CD4-positive, alpha-beta T cell treated with Interleukin-4 for 4 hours (primary cell): ENCODE measurements at places on chromosomes 1 and 21.

GRCh38 chr1:207826557-207827487 is 75.0 kb downstream of the CD46 start:
- no peak for DNase-seq

DNA sequence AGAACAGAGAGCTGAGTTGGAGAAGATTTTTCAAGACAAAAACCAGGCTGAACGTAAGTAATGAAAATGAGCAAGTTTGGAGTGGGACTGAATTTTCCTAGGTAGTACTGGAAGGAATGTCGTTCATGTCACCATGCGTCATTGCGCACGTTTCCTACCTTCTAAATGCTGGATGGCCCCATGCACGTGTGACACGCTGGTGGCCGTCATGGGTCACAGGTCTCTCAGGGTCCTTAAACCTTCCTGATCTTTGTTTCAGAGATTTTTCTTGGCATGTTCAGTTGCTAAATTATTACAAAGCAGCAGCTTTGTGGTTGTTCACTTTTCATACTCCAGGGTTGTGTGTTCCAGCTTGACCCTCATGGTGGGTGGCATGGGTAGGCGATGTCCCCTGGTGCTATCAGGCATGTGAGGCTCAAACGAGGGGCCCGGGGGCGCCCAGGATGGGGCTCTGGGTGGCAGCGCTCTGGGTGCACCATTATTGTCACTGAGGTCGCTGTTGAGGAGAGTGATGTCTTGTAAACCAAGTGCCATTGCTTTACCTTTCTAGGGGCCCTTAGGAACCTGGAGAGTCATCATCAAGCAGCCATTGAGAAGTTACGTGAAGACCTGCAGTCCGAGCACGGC is 25.3 kb downstream of the PCNT start:
- DNase-seq, result no peak

GRCh38 chr1:27374362-27375086 is at the start of gene FCN3:
FCN3 (minus strand) TSS chr1:27374824; CDS start chr1:27374818, 6 bp downstream.
- DNase-seq, result no peak

- no peak for DNase-seq
These were observed 9.7 kb upstream of the PRDX6 start for GRCh38 chr1:173467426-173467825.

DNA sequence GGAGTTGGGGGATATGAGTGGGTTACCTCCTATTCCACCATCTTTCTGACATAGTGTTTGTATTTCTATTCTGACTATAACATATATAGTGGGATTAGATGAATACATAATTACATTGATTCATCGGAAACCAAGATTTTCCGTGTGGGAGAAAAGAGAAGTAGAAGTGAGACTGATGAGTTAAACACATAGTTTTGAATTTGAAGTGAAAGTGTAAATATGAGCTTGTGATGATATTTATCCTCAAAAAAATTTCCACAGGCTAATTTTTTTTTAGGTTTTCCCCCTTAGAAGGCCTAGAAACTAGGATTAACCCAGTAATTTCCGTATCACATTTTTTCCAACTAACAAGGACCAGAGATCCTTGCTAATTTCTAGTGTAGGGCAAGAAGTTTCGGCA is 6.9 kb downstream of the CD1B start:
- DNase-seq, result no peak

DNA sequence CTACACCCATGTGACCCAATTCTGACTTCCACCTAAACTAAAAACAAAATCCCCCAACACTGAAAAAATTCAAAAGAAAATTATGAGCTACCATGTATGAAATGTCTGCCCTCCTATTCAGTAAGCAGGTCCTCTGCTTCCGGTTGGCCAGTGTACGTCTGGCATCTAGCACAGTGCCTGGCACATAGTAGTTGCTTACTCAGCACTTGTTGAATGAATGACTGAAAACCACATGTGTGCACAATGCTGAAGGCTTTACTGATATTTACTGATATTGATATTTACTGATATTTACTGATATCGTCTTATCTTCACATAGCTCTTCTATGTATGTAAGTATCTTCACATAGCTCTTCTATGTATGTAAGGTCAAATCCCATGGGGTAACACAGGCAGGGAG is 642.2 kb downstream of the SMYD3 start:
- no peak for DNase-seq

DNA sequence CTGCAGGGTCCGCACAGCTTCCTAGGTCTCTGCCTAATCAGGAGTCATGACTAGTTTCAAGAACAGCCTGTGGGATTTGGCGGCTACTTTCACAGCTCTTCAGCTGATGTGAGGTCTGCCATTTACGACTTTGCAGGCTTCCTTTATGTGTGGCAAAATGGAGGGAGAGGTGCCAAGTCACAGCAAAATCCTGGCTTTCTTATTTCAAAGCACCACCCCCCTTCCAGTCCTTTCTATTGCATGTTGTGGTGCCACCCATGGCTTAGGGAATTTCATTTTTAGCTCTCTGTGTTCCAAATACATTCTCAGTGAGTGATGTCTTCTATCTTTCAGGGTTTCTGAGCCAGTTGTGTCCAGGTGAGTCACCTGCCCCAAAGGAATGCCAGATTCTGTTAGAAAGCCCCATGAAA is 75.1 kb upstream of the WLS start:
- no peak for DNase-seq

- no peak for DNase-seq
These were observed 35.5 kb downstream of the CDC14A start for GRCh38 chr1:100387657-100388350.

GRCh38 chr1:155932487-155932886 is 1.7 kb downstream of the KHDC4 start:
- DNase-seq, result no peak

GRCh38 chr1:113765306-113766230 is 6.3 kb upstream of the PHTF1 start:
- DNase-seq, result no peak

- DNase-seq, result no peak
These were observed 54.4 kb upstream of the A3GALT2 start for GRCh38 chr1:33375316-33375715.

DNA sequence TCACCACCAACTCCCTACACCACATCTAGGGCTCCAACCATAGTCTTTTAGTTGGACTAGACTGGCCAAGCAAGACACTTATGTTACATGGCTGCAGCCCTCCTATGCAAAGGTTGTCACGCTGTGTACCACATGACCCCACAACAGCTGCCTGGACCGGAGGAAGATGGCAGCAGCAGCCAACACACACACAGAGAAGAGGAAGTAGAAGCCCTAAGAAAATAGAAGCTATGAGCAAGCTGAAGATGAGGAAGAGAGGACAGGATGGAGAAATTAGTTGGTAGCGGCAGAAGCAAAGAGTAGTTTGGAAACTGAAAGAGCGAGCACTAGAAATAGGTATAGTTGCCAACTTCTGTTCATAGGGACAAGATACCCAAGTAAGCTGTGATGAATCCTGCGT is 60.8 kb upstream of the RALGPS2 start:
- no peak for DNase-seq

- DNase-seq, result peak; percentile 25
These were observed 116.6 kb upstream of the HIVEP3 start for GRCh38 chr1:42035205-42035829.

- DNase-seq, result no peak
These were observed 47.5 kb downstream of the CBS start for GRCh38 chr21:43027846-43028731.
